ENCODE measurements at places on chromosomes 7 and 10. TPM values are rescaled to one million over a fixed set of nuclear protein-coding genes. Genes with fewer than 3 reads are reported as not detected.

- DNase-seq, result no peak
Observed at GRCh38 chr7:22671177-22671879, 55.7 kb upstream of the IL6 start.

GRCh38 chr7:78141522-78142281 is 343.1 kb downstream of the PHTF2 start:
- DNase-seq, result no peak

- DNase-seq, result no peak
Observed at GRCh38 chr7:25968205-25968993, 183.6 kb upstream of the NFE2L3 start.

GRCh38 chr10:78416031-78417011 is 382.7 kb downstream of the RPS24 start:
- DNase-seq, result no peak

DNA sequence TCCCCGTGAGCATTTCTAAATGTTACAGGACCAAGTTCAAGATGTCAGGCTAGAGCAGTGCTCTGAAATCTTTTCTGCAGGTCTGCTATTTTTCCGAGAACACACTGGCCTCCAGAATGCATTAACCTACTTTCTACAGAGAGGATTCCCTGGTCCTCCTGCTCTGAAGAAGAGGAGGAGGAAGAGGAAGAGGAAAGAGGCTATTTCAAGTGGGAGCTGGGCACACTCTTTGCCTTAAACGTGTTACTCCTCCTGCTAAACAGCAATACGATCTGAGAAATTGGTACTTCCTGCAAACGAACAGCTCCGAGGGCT is 157.4 kb downstream of the FRMD4A start:
- no peak for DNase-seq

DNA sequence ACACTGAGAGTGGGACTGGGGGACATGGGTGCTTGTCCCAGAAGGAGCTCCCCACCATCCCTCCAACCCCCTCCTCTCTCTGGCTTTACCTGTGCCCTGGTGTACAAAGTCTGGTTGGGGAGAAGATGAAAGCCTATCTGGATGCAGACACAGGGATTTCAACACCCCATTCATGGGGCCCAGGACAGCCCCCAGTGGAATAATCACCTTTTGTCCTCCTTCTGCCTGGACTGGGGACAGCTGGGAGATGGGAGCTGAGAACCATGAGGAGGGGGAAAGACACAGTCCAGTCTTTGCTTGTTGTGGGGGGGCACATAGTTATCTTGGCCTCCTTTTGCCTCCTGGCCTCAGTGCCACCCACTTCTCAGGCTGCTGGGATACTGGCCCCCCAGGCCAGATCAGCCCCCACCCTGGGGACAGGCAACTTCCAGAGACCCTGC is 1.4 kb downstream of the SSC4D start:
- DNase-seq, result no peak

GRCh38 chr10:76298329-76298728 is 866.9 kb downstream of the LRMDA start:
- DNase-seq, result no peak

- no peak for DNase-seq
Observed at GRCh38 chr10:57579926-57580325, 687.8 kb downstream of the IPMK start.

Gene DNAJC12
- polyA plus RNA-seq, result 8.2 TPM

Gene CDNF
- 4.4 TPM for polyA plus RNA-seq

Gene HIPK2
- 17.6 TPM for polyA plus RNA-seq
